Gastrocnemius medialis (tissue), 4 donors: ENCODE measurements at places on chromosomes 7 and 10. TPM values are rescaled to one million over a fixed set of nuclear protein-coding genes. Genes with fewer than 3 reads are reported as not detected.
A peak's percentile ranks its signal among the peaks of the same experiment; 100 is the strongest.

DNA sequence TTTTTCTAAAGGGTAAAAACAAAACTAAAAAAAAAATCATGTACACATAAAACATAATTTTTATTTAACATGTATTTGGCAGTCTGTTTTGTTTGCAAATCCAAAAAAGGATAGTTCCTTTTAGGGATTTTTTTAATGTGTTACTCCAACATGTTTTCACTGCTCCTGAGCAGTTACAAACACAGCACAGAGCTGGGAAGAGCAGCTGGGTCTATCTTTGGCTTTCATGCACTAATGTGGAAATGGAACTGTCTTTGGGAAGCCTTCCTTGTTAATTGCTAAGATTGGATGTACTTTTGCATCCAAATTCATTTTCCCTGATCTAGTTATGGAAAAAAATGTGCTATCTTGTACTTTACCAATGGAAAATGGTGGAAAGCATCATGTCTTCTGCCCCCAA, 1035.1 kb downstream of the CNTNAP2 start:
- H3K27me3 ChIP-seq = no peaks in the 10 kb centered on the region
- H3K27ac ChIP-seq = no peak overlapping the region
- no peak for DNase-seq
- H3K4me1 ChIP-seq = no peaks in the 10 kb centered on the region
- H3K36me3 ChIP-seq = no peaks in the 10 kb centered on the region

DNA sequence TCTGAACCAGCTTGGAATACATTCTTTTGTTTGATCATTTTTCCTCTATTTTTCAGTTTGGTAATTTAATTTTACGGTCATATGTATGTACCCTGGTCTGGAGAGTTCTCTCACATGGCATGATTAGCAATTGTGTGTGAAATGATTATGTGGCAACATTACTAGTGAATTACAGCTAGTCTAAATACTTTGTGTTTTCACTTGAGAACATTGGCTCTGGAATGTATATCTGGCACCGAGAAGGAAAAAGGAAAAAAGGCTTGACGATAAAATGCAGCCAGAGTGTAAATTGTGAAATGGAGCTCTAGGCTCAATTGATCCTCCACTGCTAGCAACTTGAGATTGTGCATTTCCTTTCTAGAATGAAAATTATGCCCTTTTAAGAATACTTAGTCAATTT, 397.2 kb downstream of the EXOC4 start:
- H3K27me3 ChIP-seq = no peaks in the 10 kb centered on the region
- no peak overlapping the region for H3K27ac ChIP-seq
- no peak overlapping the region for H3K4me3 ChIP-seq

The ASIC3 gene
- total RNA-seq = 2.2 TPM

- no peaks in the 10 kb centered on the region for H3K27me3 ChIP-seq
- no peak for DNase-seq
- no peak overlapping the region for H3K4me3 ChIP-seq
- no peaks in the 10 kb centered on the region for H3K36me3 ChIP-seq
Observed at GRCh38 chr7:150996376-150997074, 5.7 kb downstream of the NOS3 start.

The TPST1 gene
- 3.0 TPM for total RNA-seq

GRCh38 chr10:101290881-101291280, 61.6 kb upstream of the LBX1 start:
- H3K4me3 ChIP-seq = no peak overlapping the region
- H3K36me3 ChIP-seq = no peaks in the 10 kb centered on the region
- H3K27ac ChIP-seq = no peak overlapping the region
- H3K4me1 ChIP-seq = peaks cover 5% of the 10 kb centered on the region

DNA sequence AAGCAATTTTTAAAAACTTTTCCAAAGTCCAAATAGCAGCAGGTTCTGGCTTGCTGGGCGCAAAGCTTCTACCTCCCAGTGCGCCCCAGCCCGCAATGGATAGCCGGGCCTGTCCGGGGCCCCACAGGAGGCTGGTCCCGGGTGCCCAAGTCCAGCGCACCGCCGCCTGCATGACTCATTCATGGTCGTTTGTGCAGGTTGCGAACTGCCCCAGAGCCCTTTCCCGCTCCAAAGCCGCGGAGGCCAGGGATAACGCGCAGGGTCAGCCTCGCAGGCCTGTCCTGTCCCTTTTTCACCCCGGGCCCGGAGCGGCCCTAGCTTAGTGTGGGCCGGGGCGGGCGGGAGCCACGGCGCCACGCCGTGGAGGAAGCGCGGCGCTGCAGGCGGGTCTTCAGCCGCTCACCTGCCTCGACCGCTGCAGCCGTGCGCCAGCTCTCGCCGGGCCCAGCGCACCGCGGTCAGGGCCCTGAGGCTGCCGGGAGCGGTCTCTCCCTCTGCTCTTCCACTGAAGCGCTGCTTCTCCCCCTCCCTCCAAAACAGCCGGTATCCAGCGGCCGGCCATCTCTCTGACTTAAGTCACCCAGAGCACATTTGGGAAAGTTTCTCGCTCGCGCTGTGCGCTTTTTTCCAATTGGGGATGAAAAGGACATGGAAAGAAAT, 1.7 kb upstream of the EGR2 start:
- H3K27me3 ChIP-seq = peaks cover 25% of the 10 kb centered on the region
- peak overlapping the region; percentile 76 for H3K4me3 ChIP-seq
- peak overlapping the region; percentile 86 for H3K27ac ChIP-seq
- DNase-seq = peak; percentile 68
- H3K4me1 ChIP-seq = peaks cover 32% of the 10 kb centered on the region

- no peaks in the 10 kb centered on the region for H3K27me3 ChIP-seq
- H3K4me1 ChIP-seq = no peaks in the 10 kb centered on the region
- H3K27ac ChIP-seq = no peak overlapping the region
- H3K36me3 ChIP-seq = no peaks in the 10 kb centered on the region
Observed at GRCh38 chr7:7783001-7783400, 64.6 kb upstream of the RPA3 start.

DNA sequence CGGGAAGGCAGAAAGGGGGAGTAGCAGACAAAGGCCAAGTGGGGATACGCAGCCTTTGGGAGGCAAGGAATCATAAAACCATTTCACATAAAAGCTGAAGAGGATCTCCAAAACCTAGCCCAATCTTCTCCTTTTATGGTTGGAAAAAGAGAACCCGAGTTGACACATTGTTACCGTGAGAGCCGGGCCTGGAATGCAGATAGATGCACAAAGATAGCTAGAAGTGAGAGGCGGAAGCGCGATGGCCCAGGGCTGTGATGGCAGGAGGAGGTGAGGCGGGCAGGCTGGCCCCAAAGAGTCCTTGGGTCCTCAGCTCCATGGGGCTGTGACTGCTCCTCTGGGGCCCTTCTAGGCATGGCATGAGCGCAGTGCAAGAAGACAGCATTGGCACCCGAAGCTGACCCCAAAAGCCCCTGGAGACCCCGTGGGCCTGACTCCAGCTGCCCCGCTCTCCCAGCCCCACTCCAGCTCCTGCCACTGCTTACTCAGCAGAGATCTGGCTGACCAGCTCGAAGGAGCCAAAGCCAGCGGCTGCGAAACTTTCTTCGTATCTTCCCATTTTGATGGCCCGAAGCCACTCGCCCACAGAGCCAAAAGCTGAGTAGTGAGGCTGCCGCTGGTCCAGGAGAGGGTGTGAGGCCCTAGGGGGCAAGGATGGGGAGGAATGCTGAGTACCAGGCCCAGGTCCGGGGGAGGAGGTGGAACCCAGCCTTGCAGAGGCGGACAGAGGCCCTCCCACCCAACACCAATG, 22.5 kb downstream of the EPHB4 start:
- H3K4me3 ChIP-seq = no peak overlapping the region
- H3K27me3 ChIP-seq = peaks cover under 1% of the 10 kb centered on the region
- no peaks in the 10 kb centered on the region for H3K36me3 ChIP-seq
- peaks cover 11% of the 10 kb centered on the region for H3K4me1 ChIP-seq

The GJD4 gene
- total RNA-seq = not detected

- no peaks in the 10 kb centered on the region for H3K4me1 ChIP-seq
- no peak for DNase-seq
- H3K4me3 ChIP-seq = no peak overlapping the region
Observed at GRCh38 chr7:46982928-46983327, 599.0 kb downstream of the TNS3 start.

- H3K4me3 ChIP-seq = no peak overlapping the region
- no peaks in the 10 kb centered on the region for H3K4me1 ChIP-seq
- H3K27me3 ChIP-seq = no peaks in the 10 kb centered on the region
Observed at GRCh38 chr7:14988941-14989340, 86.4 kb upstream of the DGKB start.

The COG5 gene
- 29.7 TPM for total RNA-seq

- no peak overlapping the region for H3K27ac ChIP-seq
- no peaks in the 10 kb centered on the region for H3K4me1 ChIP-seq
- H3K27me3 ChIP-seq = peaks cover 2% of the 10 kb centered on the region
- H3K36me3 ChIP-seq = no peaks in the 10 kb centered on the region
- DNase-seq = no peak
Observed at GRCh38 chr7:69531050-69531449, 67.2 kb upstream of the AUTS2 start.

The TASOR2 gene
- total RNA-seq = 78.0 TPM

DNA sequence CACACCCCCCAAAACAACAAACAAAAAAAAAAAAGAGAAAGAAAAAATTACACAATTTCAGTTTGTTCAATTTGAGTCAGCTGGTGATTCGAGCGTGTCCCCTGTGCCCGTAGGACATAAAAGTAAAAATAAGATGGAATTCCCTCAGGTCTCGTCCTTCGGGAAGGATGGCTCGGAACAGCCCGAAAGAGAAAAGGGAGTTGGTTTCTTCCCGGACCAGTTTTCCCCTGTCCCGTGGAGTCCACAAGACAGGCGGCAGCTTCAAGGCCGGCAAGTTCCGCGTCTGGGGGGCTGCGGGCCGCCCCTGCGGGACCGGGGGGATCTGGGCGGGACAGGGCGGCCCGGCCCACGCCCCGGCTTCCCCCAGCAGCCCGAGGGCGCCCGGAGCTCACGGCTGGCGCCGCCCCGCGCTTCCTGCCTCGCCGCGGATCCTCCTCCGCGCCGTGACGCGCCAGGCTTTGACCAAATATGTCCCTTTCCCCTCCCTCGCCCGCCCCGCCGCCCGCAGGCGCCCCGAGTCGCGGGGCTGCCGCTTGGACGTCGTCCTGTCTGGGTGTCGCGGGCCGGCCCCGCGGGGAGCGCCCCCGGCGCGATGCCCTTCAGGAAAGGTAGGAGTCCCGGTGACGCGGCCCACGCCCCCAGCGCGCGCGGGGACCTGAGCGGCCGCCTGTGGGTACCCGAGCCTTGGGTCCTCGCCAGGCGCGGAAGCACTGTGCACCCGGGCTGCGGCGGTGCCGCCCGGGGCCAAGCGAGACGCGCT, 55.8 kb downstream of the RBM17 start:
- peak overlapping the region; percentile 77 for H3K4me3 ChIP-seq
- peak; percentile 89 for DNase-seq
- peaks cover 45% of the 10 kb centered on the region for H3K4me1 ChIP-seq
- no peaks in the 10 kb centered on the region for H3K27me3 ChIP-seq
- H3K36me3 ChIP-seq = no peaks in the 10 kb centered on the region

The PRLHR gene
- not detected for total RNA-seq
